ENCODE measurements at places on chromosomes 6 and 20.
A peak's percentile ranks its signal among the peaks of the same experiment; 100 is the strongest.

DNA sequence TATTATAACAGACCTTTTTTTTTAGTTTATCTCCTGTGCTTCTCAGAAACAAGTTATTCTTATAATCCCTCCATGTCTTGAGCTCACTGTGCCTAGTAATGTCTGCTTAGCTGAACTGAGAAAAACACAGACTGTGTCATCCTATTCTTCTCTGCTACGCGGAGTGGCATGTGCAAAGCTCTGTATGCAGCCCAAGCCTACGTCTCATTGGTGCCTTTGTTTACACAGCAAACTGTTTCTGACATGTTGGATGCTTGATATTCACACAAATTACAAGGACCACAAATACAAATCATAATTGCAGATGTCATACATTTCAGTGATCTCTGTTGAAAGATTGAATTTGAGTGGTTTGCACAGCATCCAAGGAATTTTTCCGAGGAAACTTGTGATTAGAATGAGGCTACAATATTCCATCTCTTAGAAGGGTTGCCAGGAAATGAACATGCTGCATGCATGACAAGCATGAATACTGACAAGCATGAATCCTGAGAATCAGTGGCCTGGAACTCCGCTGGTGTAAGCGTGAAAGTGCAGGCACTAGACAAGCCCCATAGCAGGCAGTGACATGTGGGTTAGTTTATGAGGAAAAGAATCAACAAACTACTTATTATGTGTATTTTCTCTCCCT, 128.4 kb upstream of the SGK1 start:
- no peak for DNase-seq

DNA sequence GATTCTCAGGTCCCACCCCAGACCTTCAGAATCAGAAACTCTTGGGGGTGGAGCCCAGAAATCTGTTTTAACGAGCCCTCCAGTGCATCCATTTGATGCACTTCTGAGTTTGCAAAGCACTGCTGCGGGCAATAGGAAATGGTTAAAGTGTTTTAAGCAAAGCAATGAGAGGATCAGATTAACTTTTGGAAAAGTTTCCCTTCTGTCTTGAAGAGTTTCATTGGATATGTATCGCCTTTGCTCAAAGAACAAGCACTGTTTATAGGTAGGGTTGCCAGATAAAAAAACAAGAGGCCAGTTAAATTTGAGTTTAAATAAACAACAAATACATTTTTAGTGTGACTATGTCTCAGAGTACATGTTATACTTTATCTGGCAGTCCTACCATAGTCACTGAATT, 226.0 kb downstream of the BMP7 start:
- no peak for DNase-seq

- no peak for DNase-seq
These were observed 51.5 kb upstream of the TMEM170B start for GRCh38 chr6:11486051-11486450.

DNA sequence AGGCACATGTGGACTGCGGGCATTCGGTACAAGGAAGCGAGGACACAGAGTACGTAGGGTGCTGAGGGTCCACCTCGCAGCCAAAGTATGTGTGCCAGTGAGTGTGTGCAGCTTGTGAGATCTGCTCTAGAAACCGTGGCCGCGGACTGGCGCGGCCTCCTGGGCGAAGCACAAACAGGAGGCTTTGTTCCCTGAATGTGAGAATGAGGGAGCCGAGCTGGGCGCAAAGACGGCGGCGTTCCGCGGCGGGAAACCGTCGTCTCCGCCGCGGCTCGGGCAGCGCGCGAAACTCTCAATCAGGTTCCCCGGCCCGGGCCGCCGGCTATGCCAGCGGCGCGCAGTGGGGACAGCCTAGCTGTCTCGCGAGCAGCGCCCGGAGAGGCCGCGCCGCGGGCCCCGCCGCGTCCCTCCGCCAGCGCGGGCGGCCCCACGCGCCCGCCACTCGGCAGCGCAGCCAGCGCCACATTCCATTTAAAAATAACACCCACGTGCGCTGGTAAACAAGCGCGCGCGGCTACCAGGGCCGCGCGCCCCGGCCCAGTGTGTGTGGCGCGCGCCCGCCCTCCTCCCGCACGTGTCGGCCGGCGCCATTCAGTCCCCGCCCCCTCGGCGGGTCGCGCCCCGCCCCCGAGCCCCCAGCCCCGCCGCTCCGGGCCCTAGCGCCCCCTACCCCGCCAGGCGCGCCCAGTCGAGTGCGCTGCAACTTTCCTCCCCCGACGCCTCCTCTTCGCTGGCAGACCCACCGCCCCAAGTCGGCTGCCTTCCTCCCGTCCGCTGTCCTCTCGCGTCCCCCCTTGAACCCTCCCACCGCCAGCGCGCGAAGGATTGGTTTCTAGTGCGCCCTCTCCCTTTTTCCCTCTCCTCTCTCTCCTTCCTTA, 3.0 kb upstream of the FOXO3 start:
- peak; percentile 76 for DNase-seq

- no peak for DNase-seq
These were observed 131.0 kb upstream of the ESR1 start for GRCh38 chr6:151676460-151676945.

GRCh38 chr20:14918976-14919375, 581.6 kb upstream of the FLRT3 start:
- DNase-seq = no peak

DNA sequence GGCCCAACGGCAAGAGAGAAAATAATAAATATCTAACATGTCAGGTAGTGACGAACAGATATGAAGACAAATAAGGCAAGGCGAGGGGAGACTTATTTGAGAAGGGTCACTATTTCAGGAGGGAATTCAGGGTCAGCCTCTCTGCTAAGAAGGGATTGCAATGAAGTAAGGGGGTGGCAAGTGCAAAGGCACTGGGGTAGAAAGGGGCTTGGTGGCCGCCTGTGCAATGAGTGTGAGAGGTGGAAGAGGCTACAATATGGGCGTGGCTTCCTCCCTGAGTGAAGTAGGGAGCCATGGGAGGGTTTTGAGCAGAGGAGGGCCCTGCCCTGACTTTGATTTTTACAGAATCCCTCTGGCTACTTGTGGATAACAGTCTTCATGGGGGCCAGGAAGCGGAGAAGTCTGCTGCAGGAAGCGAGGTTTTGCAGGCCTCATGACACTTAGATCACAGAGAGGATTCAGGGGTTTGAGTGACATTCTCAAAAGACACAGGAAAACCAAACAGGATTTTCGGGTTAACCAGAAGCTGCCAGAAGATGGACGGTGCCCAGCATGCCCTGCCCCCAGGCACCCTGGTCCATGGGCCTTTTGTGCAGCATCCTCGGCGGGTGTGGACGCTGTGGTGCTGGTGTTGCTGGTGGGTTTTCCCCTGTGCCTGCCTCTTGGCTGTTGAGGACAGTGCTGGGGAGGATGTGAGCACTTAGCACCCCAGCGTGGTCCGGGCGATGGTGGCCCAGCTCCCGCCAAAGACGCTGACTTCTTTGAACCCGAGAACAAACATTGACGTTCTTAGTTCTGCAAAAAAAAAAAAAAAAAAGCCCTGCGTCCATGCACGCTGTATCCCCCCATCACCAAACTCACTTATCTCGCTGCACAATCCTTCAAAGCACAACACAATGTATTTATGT, 124.2 kb upstream of the PTPN1 start:
- DNase-seq = peak; percentile 26

- DNase-seq = no peak
These were observed 39.8 kb upstream of the ARHGAP18 start for GRCh38 chr6:129749749-129750120.
